ENCODE measurements at places on chromosomes 7 and 10.
A peak's percentile ranks its signal among the peaks of the same experiment; 100 is the strongest.

DNA sequence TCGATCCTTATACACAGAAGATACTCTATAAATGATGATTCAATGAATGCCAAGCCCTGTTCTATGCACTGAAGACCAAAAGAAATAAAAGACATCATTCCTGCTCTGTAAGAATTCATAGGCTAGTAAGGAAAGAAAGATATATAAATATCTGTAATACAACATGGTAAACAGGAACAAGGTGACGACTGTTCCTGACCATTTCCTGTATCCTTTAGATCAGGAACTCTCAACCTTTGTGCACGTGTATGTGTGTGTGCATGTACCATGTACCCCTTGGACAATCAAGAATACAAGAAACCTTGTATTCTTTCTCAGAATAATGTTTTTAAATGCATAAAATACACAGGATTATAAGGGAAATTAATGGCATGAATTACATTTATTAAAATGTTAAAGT is 7.3 kb upstream of the HK1 start:
- no peak for DNase-seq

- DNase-seq = no peak
Measured at GRCh38 chr7:121874298-121874697, 1.3 kb downstream of the PTPRZ1 start.

DNA sequence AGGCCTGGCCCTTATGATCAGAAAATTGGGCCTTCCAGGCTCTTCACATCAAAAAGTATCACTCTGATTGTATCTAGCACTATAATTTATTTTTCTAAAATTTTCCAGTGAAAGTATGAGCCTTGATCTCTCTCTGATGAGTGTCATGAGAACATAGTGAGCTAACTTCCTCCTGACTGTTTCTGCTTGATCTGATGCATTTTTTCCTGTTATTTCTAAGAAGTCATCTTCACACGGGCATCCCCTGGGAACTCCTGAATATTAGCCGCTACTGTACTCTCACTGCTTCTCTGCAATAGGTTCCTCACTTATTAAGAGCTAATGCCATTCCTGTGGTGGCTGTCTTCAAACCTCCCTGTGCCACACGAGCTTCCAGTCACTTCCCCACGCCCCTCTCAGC is 63.1 kb upstream of the ZPBP start:
- DNase-seq = peak; percentile 26

DNA sequence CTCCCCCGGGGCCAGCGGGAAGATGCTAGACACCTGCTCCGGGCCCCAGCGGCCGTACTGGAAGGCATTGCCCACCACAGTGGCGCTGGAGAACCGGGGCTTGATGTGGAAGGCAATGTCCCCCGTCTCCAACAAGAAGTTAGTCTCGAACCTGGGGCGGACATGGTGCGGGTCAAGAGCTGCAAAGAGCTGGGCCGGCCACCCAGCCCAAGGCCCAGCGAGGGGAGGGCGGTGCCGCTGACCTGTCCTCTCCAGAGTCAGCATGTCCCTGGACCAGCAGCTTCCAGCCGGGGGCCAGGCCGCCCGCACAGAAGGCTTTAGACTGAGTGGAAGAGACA is 551 bp downstream of the GRIFIN start:
- DNase-seq = no peak

DNA sequence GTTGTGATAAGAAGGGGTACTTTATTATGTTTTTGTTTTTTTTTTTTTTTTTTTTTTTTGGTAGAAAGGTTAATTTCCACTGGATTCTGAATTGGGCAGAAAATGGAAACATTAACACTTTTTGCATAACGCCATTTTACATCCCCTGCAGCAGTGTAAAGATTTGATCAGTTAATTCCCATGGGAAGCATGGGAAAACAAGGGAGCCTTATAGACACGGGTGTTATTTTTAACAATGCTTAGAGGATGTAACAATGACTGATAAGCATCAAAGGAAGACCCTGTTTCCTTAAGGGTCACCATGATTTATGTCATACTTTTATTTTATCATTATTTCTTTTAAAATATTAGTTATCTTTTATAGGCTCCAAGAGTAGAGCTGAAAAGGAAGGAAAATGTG is 140.2 kb downstream of the CDK14 start:
- no peak for DNase-seq

DNA sequence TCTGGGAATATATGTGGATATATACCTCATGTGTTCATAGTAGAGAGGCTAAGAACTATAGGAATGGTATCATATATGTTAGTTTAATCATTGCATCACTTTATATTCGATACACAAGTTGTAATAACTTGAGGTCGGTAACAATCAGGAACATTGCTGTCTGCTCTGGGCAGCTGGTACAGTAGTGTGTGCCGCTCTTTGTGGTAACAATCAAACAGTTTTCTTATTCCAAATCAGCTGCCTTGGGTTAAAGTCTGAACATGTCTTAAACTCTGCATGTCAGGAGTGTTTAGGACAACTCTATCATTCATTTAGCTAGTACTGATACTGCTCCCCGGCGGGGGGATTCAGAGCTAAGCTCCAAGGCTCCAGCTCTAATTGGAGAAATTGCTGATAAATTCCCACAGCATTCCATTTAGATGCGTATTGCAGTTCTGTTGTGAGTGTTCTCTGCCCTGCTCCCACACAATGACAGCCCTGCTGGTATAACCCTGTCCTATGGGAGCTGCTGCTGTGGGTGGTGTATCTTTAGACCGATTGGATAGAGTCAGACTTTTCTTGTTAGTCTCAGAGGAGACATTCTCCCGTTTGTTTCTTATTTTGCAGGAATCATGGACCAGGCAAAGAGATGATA is 707.5 kb upstream of the FZD8 start:
- no peak for DNase-seq
